ENCODE measurements at places on chromosomes 11 and 22.

DNA sequence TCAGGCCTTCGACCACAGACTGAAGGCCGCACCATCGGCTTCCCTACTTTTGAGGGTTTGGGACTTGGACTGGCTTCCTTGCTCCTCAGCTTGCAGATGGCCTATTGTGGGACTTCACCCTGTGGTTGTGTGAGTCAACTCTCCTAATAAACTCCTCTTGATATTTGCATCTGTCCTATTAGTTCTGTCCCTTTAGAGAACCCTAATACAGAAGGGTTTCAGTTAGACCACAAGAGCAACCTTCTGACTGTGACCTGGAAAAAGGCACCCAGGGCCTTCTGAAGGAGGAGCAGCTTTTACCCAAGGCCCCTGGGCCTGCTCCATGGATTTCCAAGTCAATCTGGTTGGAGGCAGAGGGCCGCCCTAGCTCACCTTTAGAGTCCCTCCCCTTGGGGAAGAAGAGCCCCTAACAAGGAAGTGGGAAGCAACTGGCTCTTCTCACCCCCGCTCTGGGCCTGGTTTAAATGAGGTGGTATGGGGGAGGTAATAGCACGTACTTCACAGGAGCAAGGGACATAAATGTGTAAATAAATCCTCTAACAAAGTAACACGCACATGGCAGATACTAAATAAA lies 11.2 kb upstream of the CHST1 start:
- DNase-seq = no peak

- no peak for DNase-seq
These were observed 82.4 kb downstream of the MYEOV start for GRCh38 chr11:69376155-69377028.

GRCh38 chr11:114066046-114066648 lies 6.6 kb downstream of the ZBTB16 start:
- DNase-seq = no peak

- no peak for DNase-seq
These were observed 22.2 kb upstream of the UBASH3B start for GRCh38 chr11:122633219-122633829.

DNA sequence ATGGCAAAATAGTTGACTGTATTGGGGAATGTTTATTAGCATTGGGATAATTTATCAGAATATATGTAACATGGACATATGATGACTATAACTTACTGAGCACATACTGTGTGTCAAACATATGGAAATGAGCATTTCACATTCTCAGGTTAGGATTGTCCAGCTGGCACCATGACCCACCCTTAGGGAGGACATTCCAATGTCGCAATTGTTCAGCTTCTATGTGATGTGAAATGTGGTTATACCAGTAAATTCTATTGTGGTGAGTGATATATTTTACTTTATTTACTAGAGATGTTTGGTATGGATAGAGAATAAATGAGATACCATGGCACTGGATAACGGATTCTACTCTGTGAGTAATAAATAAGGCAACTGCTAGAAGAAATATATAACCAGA lies 50.4 kb downstream of the OR4A47 start:
- DNase-seq = no peak

- DNase-seq = no peak
These were observed 51.7 kb downstream of the TECTA start for GRCh38 chr11:121152764-121153163.

GRCh38 chr11:66002648-66003225 lies 434 bp downstream of the BANF1 start:
- DNase-seq = no peak

DNA sequence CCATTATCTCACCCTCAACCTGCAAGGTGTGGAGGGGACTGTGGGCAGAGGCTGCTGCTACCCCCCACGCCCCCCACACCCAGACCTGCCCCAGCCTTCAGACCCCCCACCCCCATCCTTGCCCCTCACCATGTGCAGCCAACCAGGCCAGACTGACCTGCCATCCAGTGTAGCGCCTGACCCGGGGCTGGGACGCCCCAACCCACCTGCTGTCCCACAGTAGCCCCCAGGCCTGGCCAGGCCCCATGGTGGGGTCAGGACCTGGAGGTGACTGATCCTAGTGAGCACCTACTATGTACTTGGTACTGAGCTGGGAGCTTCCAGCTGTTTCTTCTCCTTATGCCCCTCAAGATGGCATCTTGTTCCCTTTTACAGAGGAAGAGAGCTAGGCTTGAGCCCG lies 113.1 kb downstream of the CACNA1I start:
- DNase-seq = no peak

DNA sequence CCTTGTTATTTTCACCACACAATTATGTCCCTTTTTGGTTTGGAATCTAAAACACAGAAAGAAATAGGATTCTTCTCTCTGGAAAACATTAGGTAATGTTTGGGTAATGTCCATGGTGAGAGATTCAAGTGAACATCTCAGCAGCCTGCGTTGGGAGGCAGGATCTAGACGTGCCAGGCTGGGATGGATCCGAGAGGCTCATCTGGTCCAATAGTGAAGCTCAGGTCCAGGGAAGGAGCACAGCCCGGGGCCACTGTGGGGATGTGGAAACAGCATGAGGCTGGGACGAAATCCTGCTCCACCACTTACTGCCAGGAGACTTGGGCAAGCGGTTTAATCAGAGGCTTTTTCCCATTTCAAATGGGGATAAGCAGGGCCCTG lies 109.9 kb downstream of the CSNK2A3 start:
- DNase-seq = no peak

GRCh38 chr22:40932396-40932795 lies 18.8 kb upstream of the RBX1 start:
- DNase-seq = no peak

- no peak for DNase-seq
These were observed 28.5 kb upstream of the DDX6 start for GRCh38 chr11:118819334-118820024.

- DNase-seq = no peak
These were observed 539 bp downstream of the EIF4ENIF1 start for GRCh38 chr22:31488988-31489617.

- no peak for DNase-seq
These were observed 37.6 kb downstream of the RIBC2 start for GRCh38 chr22:45450921-45451651.

- no peak for DNase-seq
These were observed 10.4 kb upstream of the WNT11 start for GRCh38 chr11:76216536-76217325.

DNA sequence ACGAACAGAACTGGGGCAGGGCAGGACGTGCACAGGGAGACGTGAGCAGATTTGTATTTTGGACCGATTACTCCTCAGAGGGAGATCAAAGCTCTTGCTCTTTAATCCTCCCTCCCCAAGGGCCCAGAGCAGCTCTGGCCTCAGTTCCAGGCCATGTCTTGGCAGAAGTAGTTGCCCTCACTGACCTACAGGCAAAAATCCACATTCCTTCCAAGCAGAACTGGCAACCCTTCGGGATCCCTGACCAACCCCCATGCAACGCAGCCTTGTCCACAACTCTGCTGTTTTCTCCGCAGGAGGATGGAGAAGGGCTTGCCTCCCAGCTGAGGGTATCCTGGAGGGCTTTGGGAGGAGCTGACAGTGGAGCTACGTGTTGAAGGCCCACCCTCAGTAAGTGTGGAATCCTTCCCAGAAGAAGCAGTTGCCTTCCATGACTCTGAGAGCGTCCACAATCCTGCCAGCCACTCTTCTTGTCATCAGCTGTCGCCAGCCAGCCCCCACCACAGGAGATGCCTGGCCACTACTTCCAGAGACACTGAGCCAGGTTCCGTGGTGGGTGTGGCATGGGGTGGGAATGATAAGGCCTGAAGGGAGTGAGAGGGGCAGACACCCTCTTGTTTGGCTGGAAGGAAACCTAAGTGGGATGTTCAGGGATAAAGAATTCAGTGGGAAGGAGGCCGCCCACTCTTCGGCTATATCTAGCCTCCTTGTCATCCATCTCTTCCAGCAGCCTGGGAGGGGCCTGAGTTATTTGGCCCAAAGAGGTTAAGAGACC lies 68.1 kb downstream of the PDE2A start:
- no peak for DNase-seq

DNA sequence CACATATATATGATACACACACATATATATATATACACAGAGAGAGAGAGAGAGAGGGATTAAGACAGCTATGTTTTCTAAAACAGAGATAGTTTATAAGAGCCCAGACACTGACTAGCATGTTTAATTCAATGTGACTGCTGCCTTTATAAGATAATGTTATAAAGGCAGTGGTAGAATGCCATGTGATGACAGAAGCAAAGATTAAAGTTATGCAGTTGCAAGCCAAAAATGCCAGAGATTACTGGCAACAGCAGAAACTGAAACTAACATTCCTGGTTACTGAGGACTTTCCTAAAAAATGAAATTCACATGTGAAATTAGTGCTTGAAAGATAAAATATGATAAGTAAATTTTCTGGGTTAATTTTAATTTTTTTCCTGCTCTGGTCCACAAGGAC lies 1888.9 kb downstream of the LRRC4C start:
- no peak for DNase-seq

DNA sequence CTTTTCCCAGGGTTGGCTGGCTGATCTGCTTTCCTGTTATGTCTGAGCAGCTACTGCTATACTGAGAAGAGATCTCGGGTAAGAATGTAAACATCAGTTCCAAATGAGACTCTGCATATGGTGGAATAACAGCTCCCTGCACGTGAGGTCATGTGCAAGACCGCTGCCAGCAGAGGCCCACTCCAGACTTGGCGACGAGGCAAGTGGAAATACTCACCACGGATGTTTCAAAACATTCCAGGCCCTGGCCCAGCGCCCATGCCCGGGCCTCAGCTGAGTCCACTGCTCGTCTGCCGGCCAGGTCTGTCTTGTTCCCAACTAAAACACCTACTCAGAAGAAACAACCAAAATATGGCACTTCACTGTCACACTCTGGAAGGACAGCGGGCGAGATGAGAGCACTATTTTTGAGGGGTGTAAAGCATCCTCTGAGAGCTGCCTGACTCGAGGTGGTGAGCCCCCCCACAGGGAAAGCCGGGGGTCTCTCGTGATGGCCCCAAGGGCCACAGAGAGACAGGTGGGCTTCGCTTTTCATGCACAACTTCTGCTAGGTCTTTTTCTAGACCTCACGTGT lies 13.1 kb downstream of the IFT27 start:
- no peak for DNase-seq

DNA sequence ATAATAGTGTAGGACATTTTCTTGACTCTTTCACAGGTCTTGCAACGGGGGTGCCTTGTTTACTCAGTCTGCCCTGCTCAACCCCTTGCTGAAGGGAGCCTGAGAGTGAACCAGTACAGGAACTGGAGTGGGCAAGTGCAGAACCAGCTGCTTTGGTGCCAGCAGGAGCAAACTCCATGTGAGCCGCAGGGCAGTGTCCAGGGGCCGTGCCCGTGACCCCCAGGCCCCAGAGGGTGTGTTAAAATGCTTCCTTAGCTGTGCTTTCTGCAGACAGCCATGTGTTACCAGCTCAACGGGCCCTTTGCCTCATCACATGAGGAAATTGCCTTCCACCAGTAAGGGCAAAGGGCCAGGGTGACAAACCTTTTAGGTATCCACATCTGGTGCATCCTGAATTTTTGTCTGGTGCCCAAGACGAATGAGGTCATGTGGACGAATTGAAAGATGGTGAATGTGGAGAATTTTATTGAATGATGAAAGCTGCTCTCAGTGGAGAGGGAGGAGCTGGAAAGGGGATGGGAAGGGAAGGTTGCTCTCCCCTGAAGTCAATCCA lies 53.6 kb upstream of the OR5D13 start:
- no peak for DNase-seq

- no peak for DNase-seq
These were observed 484.3 kb downstream of the SOX6 start for GRCh38 chr11:15871904-15872626.

DNA sequence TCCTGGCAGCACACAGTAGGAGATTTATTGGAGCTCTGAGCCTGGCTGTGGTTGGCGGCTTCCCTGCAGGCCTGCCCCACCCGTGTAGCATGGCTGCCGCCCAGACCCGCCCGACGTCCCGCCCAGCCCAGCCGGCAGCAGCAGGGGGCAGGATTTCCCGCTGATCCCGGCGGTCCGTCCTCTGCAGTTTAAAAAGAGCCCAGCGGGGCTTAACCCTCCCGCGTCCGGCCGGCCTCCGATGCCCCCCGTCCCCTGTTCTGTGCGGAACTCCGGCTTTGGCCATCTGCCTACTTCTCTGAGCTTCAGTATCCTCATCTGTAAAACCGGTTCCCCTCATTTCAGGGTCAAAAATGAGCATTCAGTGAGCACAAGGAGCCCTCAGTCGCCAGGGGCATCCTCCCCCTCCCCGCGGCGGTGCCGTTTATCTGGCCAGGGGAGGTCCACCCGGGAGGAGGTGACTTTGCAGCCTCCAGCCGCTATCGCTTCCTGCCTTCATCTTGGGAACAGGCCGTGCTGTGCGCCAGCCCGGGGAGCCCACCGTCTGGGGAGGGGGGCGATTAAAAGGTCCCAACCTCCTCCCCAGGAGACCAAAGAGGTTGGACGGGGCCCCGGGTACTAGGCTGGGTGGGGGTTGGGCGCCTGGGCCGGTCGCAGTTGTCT lies at the start of gene GAS2L1:
Gene GAS2L1 (plus strand): TSS at position 476 of the 660 bp plus-strand sequence. CDS start 1,456 bp downstream, outside the sequence.
- DNase-seq = no peak

- no peak for DNase-seq
These were observed 275.8 kb downstream of the FAT3 start for GRCh38 chr11:92500453-92500852.

DNA sequence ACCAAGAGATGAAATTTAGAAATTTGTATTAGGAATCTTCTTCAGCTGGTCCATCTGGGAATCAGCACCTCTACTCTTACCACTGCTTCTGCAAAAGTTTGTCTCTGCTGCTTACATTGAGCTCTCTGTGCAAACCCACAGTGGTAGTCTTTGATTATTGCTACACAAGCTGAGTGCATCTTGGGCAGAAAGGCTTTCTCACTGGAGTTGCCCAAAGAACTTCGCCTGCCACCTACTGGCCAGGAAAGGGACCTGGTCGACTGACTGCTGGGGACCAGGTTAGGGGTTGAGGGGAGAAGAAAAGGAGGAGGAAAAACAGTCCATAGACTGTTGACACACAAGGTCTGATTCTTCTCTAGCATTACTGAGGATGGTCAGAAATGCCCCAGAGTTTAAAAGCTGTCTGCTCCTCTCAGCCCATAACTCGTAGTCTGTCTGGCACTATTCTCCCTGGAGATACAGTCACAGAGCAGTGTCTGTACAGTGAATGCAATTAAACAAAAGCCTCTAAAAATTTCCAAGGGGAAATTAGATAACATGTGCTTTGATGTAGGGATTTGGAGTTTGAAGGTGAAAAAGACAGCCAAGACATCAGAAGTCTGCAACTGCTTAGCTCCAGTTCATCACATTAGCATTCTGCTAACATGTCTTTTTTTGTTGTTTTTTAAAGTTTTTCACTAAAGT lies 215.0 kb upstream of the CTSC start:
- DNase-seq = no peak

GRCh38 chr11:71936825-71937224 lies 8.0 kb downstream of the RNF121 start:
- DNase-seq = no peak
